ENCODE measurements at places on chromosomes 6 and 20. TPM values are rescaled to one million over a fixed set of nuclear protein-coding genes. Genes with fewer than 3 reads are reported as not detected.

The TCP11 gene
- not detected for total RNA-seq

The RNF217 gene
- not detected for total RNA-seq

- DNase-seq: no peak
These were observed 12.6 kb downstream of the DUSP22 start for GRCh38 chr6:304833-305370.

DNA sequence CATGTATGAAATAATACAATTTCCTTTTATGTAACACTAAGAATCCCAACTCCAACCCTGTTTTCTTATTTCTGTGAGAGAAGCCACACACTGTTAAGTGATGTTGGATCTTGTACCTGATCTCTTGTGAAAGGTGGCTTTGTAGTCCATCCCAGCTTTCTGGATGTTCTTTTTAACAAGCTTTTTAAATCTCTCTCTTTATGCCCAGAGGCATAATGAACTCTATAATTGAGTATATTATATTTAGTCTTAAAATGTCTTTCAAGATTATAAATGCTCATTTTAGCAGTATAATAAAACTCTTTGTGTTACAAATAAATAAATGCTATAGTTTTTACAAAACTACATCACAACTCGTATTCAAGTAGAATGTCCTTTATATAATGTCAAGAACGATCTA lies 922.1 kb downstream of the EPHA7 start:
- DNase-seq: no peak

- DNase-seq: no peak
These were observed 45.1 kb downstream of the OR2B6 start for GRCh38 chr6:28002161-28002560.

- no peak for DNase-seq
These were observed 147.2 kb upstream of the HMGCLL1 start for GRCh38 chr6:55726144-55726543.

DNA sequence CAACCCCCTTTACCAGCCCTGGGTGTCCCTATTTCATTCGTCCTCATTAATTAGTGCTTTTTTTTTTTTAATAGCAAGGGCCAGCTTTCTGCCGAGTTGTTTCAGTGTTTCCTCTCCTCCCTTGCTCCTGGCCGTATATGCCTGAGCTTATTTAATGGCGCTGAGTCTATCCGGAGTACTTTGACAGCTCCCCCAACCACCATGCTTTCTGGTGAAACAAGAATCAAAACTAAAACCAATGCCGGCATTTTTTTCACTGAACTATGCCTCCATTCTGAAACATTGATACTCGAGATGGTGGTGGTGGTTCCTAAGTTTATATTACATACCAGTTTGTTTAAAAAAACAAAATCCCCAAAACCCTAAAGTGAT lies 1.2 kb downstream of the DCBLD1 start:
- DNase-seq: no peak

DNA sequence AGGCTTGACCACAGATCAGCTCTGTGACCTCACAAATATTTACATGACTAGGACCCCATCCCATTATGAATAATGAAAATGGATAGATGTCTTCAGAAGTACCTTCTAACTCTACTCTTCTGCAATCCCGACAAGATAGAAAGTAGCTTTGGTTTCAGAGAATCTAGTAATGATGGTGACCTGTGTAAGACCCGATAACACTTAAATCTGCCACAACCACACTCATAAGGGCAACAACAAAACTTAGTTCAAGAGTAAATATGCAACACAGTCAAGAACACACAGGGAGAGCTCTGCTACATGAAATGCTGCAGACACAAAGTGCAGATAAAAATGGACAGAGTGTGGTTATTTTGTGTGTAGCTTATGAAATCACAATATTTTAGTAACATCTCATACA lies 9.6 kb downstream of the CHD6 start:
- DNase-seq: no peak

DNA sequence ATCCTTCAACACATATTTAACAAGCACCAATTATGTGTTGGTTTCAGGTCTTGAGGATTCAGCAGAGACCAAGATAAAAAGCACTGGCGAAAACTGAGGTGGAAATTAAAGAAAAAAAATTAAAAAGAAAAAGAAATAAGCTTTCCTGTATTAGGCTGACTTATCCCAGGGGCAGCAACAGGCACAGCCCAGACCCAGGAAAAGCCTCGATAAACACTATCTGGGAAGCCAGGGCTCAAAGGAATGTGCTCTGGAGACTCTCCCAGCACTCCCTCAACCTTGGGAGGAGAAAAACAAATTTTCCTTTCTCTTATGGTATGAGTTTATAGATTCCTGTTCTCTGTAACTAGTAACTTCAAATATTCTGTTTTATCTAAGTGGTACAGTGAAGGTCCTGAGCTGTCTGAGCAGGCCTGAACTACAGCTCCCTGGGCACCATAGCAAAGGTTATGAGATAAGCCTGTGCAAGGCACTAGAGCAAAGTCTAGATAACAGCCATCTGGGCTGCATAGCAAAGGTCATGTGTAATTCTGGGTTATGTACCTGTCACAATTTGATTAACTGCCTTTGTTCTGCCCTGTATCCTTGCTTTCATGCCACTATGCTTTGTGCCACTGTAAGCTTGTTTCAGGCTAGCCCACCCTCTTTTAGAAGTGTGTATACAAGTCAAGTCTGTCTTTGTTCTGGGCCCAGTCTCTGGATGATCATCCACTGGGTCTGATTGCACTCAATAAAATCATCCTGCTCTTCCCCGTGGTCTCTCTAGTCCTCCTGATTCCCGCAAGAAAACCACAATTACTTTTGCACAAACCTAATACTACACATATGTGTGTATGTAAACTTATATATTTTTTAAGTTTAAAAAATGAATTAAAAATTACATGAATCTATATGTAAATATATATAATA lies 54.0 kb downstream of the IL22RA2 start:
- no peak for DNase-seq

- DNase-seq: no peak
These were observed 204.7 kb upstream of the EXOC2 start for GRCh38 chr6:897528-898207.

DNA sequence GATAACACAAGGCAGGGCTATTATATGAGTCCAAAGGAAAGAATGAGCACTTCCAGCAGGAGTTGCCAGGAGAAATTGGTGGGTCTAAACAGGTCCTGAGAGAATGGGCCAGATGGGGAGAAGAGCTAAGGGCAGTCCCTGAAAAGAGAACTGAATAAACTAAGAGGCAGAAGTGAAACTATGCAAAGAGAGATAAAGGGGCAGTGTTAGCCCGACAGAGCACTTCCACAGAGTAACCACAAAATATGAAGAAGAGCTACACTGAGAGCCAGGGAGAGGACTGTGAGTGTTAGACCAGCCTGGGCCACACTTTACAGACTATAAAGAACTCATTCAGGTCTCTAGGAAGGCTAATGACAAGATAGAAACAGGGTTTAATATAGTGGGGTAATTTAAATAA lies 43.8 kb downstream of the RALGAPA2 start:
- peak; percentile 89 for DNase-seq

GRCh38 chr6:52491203-52492069 lies 71.3 kb downstream of the EFHC1 start:
- DNase-seq: no peak

DNA sequence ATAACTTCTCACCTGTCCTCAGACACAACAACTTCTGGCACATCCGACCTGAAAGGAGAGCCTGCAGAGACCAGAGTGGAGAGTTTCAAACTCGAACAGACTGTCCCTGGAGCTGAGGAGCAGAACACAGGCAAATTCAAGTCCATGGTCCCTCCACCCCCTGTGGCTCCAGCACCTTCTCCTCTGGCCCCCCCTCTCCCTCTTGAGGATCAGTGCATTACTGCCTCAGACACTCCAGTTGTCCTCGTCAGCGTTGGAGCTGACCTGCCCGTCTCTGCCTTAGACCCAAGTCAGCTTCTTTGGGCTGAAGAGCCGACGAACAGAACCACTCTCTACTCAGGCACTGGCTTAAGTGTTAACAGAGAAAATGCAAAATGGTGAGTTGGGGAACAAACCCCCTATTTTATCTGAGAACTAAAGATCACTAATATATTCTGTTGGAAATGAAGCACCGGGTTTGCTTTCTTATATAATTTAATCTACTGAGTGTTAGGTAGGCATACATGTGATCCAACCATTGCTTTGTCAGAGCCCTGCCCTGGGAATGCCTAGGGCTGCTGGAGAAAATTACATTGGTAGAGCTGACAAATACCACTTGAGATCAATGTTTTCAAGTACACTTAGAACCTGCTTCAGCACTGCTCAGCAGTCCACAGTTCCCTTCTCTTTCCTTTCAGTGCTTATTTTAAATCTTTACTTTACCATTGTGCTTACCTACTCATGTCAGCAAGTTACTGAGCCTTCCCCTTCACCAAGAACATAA lies 77.5 kb upstream of the LTV1 start:
- no peak for DNase-seq

GRCh38 chr20:33177866-33178265 lies 9.9 kb downstream of the BPIFA2 start:
- no peak for DNase-seq

DNA sequence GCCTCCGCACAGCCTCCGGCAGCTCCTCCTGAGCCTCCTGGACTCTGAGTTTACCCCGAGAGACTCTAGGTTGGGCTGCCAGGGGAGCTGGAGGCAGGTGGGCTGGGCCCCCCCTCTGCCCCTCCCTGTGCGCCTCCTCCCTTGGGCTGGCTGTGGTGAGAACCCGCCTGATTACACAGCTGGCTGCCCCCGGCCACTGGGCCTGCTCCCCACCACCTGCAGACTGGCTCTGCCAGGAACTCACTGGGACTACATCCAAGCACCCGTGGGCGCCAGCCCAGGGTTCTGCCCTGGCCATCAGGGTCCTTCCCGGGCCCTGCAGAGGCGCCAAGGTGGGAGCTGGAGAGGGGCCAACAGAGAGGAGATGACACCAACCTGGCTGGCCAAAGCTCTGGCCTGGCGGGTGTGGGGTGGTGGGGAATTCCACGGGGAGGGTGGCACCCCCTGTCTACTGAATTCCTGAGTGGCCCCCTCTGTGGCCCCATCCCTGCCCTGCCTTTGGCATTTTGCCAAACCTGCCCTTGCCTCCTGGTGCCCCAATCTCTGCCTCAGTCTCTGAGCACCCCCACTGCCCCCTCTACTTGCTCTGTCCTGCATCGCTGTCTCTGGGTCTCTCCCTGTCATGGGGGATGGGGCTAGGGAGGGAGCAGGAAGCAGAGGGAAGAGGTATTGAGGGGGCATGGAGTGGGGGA lies 21.9 kb upstream of the CDH22 start:
- peak; percentile 95 for DNase-seq

- no peak for DNase-seq
These were observed 3.6 kb upstream of the BRD2 start for GRCh38 chr6:32964776-32965175.

Measured in Karpas-422 (cell line).